ENCODE measurements at places on chromosomes 6 and 20.
A peak's percentile ranks its signal among the peaks of the same experiment; 100 is the strongest.

- DNase-seq, result no peak
Measured at GRCh38 chr6:43867246-43867645, 97.2 kb downstream of the VEGFA start.

DNA sequence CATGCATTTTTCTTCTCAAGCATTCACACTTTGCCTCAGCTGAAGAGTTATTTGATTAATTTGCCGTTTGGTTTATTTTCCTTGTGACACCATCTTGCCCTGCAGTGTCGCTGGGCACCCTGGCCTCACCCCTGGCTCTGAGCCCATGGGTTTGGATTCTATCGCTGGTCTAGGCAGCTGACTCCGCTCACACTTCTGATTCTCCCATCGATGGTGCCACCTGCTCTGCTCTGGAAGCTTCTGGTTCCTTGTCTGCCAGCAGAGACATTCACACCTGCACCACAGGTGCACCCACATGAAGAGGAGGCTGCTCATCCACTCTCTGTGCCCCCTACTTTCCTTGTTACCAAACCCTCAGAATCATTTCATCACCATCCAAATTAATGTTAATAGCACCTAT is 291.6 kb upstream of the CDH4 start:
- peak; percentile 33 for DNase-seq

GRCh38 chr6:14107711-14108494 is 9.7 kb upstream of the CD83 start:
- no peak for DNase-seq

DNA sequence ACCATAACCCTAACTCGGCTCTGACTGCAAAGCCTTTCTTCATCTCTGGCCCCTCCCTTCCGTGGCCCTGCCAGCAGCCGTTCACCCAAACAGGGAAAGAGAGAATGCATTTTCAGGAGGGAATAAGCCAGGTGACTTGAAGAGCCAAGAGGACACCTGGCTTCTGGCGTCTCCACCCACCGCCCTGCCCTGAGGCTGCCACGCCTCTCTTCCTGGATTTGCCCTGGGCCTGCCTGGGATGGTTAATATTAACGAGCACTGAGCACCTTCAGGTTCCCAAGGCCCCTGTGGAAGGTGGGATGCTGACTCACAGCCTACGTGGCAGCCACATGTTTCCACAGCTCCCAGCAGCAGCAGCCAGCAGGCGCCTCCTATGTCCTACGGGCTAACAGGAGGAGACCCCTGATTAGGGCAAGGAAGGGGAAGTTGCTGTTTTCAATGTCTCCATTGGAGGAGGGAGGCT is 138.0 kb upstream of the RREB1 start:
- no peak for DNase-seq
